ENCODE measurements at places on chromosomes 12 and 14. TPM values are rescaled to one million over a fixed set of nuclear protein-coding genes. Genes with fewer than 3 reads are reported as not detected.

The C1S gene
- total RNA-seq: 378 TPM

The SLC6A15 gene
- total RNA-seq: 53.1 TPM

The IFNG-AS1 gene
- under 0.01 TPM for total RNA-seq

The AICDA gene
- not detected for total RNA-seq

The GARIN6 gene
- total RNA-seq: not detected

The KHNYN gene
- total RNA-seq: 42.2 TPM

The NEK9 gene
- total RNA-seq: 84.9 TPM

The SP1 gene
- total RNA-seq: 23.3 TPM

The NKX2-1 gene
- 0.09 TPM for total RNA-seq

Data from bronchial smooth muscle cell (primary cell).